ENCODE measurements at places on chromosomes 5 and 9.

DNA sequence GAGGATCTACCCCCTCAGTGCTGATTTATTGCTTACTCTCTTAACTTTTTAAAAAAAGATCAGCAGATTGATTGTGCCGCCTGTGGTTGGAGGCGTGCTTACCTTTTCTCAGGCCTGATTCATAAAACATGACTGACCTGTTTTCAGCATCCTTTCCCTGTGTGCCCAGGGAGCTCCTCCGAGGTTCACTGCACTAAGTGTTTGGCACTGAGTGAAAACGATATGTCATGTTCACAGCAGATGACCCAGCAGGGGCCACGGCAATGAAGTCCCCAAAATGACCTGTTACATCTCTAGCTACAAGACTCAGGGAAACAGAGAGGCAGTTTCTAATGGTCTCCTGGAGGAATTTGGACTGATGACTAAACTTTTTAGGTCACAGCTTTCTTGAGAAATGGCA lies 69.9 kb downstream of the INSYN2B start:
- DNase-seq, result no peak

- no peak for DNase-seq
Measured at GRCh38 chr5:149719666-149720065, 10.4 kb upstream of the PPARGC1B start.

- no peak for DNase-seq
Measured at GRCh38 chr9:137218754-137219271, 3.2 kb downstream of the RNF208 start.

GRCh38 chr5:31861601-31862000 lies 222.7 kb downstream of the PDZD2 start:
- no peak for DNase-seq

GRCh38 chr5:116421080-116421629 lies 153.5 kb downstream of the SEMA6A start:
- no peak for DNase-seq

DNA sequence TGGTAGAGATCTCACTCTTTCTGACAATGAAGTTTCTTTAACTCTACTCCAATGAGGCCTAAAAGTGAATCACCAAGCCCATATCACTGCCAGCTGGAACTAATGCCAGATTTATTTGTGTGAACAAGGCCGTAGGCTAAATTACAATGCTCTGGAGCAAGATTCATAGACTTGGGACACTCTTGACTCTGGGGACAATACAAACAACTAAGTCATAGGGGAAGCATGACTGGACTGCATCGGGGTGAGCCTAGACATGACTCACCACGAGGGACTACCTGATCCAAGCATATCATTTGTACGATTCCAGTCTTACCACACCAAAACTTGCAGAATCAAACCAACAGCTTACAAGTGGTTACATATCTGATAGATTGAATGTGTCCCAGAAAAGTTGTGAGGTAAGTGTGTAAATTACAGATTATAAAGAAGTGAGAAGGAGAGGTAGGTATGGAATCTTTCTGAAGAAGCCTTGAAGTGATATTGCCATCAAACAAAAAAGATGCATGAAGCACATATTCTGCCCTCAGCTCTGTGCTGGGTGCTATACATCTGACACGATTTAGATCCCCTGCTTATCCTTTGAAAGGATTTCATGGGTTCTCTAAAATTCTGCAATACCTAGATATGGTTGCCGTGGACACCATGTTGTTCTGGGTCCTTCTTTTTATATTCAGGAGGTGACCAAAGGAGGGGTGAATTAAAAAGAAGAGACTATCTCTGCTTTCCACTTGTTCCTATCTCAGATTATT lies 199.3 kb upstream of the PDE4D start:
- no peak for DNase-seq

GRCh38 chr9:120630333-120630732 lies 50.4 kb upstream of the CDK5RAP2 start:
- DNase-seq, result no peak

GRCh38 chr9:16594787-16595186 lies 275.7 kb downstream of the BNC2 start:
- no peak for DNase-seq

DNA sequence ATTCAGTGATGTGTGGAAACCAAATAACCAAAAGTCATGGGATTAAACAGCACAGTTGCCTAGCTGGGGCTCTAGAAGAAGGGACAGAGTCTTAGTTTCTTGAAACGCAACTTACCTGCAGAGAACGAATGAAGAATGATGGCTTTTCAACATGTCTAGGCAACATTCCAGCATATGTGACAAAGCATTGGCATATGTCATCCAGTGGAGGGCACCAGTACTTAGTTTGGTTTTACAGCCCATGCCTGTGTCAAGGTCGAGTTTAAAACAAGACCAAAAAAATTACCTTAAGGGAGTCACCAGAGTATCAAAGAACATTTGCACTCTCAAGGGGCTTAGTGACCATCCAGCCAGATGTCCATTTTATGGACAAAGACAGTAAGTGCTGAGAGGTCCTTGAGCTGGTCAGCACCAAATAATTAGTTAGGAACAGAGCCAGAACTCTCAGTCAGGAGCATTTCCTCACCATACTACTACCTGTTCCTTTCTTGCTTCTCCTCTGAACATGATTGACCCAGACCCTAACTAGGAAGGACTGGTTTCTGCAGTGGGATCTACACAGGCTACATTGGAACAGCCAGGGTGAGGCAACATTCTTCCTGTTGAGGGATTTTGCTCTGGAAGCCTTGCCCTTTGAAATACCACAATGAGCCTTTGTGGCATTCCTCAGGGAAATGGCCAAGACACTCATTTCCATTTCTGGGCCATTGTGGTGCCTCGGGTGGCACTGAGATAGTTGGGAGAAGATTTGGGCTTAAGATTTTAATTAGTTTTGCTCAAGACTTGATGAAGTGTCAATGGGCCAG lies 75.4 kb upstream of the ANKH start:
- DNase-seq, result no peak

DNA sequence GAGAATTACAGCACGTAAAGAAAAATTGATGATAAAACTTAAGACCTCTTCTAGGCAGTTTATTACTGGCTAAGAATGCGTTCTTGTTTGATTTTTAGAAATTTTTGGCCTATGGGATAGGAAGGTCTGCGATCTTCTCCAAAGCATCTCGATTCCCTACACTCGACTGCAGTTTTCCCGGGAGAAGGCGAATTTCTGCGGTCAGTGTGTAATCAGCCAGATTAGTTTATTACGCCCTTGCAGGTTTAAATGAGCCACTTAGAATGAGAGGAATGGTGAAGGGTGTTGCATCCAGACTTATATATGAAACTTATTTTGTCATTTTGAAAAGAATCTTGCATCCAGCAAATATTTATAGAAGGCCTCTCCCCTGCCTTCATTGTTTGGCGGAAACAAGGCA lies 1.2 kb downstream of the MTAP start:
- no peak for DNase-seq

DNA sequence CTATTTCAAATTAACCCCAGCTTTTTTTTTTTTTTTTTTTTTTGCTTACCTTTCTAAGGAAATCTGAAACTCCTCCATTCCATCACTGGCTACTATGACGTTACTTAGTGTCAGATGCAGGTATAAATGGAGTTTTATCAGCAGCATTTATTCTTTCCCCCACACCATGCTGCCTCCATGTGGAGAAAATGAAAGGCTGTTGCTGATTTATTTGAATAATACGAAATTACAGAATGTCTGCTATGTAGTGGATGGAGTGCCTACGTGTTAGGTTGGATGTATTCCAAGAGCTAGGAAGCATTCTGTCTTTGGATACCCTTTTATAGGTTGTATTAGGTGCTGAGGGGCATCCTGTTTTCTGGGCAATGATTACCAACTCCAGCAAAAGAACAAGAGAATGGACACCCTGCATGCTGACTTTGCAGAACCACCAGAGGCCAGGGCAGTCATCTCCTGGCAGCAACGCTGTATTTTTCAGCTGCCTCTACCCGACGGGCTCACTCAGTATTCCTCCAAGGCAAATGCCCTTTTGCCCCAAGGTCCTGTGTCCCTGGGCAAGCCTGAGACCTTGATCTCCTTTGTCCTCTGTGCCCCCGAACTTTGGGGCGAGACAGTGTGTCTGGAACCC lies 199.5 kb downstream of the ALDH1A1 start:
- DNase-seq, result no peak

DNA sequence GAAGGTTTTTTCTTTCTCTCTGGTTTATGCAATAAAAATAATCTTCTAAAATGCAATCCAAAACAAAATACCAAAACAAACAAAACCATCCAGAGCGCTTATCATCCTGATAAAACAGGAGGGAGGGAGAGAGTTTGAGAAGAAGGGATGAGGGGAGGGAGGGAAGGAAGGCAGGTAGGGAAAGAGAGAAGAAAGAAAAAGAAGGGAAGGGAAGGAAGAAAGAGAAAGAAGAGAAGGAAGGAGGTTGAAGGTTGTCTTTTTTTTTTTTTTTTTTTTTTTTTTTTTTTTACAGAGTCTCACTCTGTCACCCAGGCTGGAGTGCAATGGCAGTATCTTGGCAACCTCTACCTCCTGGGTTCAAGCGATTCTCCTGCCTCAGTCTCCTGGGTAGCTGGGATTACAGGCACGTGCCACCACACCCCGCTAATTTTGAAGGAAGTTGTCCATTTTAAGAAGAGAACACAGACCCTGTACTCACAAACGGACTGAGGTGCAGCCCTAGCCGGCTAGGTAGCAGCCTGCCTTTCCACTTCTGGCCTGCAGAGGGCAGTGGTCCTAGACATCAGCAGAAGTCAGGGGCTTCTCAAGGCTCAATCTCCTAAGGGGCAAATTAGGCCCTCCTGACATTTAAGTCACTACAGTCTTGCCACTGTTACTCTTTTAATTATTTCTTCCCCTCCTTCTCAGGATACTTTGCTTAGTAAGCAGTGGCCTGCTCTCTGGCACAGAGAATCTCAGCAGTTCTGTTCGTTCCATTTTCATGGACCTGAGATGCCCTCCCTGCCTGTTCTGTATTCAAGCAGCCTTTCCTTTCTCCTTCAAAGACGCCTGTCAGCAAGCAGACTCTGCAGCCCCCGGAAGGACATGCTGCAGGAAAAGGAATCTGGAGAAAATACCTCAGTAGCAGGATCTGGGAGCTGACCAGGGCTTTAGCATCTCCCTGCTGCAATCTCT lies 76.4 kb downstream of the EPB41L4B start:
- DNase-seq, result peak; percentile 65

DNA sequence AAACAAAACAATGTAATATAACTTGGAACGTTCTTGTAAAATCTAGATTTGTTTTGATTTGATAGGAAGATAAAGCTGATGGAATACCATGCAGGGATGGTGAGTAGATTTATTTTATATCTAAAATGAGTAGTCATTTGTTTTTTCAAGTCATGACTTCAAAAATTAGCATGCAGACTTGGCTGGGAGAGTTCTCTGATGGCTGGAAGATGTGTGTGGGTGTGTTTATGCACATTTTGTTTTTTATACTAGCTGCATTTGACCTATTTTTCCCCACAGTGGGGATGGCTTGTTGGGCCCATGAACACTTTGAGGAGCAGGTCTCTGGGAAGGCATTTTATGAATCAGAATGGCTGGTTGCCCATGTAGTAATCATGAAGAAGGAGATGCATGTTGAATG lies 109.2 kb downstream of the MTRR start:
- no peak for DNase-seq

GRCh38 chr5:176528301-176528700 lies 8.9 kb downstream of the RNF44 start:
- DNase-seq, result no peak

DNA sequence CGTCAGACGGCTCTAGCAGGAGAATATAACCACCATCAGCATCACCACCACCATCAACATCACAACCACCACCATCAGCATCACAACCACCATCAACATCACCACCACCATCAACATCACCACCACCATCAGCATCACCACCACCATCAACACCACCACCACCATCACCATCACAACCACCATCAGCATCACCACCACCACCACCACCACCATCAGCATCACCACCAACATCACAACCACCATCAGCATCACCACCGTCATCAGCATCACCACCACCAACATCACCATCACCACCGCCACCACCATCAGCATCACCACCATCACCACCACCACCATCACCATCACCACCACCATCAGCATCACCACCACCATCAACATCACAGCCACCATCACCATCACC lies 210.7 kb downstream of the C9orf50 start:
- DNase-seq, result no peak

DNA sequence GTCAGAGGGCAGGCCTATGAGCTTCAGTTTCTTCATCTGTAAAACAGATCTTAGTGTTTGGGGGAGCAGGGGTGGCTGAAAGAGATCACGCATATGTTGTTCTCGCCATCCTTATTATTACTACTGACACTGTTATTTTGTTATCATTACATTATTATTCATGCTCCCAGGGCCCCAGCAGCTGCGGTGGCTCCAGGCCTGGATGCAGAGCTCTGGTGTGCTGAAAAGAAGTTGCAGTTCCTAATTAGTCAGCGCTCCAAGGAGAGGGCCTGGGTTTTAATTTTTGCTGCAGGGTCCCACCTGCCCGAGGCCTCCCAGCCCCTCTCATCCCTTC lies 19.5 kb downstream of the CXXC5 start:
- no peak for DNase-seq

DNA sequence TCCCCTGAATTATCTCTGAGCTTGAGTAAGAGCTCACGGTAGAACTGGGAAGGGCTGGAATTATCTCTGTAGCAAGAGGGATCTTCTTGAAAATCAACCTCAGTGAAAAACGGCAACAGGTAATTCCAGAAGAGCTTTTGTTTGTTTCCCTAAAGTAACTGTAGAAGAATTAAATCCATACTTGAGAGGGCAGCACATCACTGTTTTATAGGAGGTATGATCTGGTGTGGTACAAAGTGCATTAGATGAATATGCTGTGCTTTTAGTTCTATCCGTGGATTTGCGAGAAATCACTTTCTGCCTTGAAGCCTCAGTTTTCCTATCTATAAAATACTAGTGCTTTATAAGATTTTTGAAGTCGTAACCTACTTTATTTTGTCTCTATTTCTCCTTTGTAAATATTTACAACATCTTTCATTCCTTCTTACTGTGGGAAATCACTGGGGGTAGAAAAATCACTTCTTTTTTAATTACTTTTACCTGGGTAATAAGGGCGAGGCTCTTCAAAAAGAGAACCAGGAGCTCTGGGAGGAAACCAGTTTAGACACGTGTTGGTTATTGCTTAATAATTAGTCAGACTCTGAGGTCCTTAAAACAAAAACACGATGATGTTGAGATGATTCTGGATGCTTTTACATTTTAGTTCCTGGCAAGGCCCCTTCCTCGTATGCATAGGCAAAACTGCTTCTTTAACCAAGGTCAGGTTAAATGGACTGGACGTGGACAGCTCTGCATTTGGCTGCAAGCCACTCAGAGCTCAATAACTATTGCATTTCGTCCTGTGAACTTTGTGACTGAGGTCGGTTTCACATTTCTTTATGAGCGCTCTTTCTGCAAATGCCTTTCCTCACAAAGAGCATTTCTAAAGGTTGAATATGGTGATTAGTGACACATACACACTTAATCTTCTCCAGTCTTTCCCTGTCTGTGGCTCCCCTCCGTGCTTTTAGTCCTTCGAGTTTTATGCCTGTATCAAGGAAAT lies 376.1 kb downstream of the BRINP1 start:
- DNase-seq, result peak; percentile 11
